ENCODE measurements at places on chromosomes 3 and 15. TPM values are rescaled to one million over a fixed set of nuclear protein-coding genes. Genes with fewer than 3 reads are reported as not detected.

DNA sequence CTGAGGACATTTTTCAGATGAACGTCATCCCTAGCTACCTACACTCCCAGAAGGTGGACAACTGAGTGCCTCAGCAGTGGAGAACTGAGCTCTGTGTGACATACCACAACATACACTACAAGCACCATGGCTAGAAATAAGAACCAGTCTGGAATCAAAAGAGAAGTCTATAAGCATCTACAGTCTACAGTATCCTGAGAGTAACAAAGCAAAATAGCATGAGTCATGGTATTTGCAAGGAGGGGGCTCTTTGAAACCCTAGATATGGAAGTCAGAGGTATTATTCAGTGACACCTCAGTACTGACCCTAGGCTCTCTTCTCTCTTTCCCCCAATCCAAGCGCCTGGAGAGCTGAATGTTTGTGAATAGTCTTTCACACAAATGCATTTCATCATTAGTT is 87.5 kb downstream of the TNIK start:
- DNase-seq: no peak

- DNase-seq: no peak
These were observed 282.5 kb upstream of the TRIM42 start for GRCh38 chr3:140395134-140396075.

DNA sequence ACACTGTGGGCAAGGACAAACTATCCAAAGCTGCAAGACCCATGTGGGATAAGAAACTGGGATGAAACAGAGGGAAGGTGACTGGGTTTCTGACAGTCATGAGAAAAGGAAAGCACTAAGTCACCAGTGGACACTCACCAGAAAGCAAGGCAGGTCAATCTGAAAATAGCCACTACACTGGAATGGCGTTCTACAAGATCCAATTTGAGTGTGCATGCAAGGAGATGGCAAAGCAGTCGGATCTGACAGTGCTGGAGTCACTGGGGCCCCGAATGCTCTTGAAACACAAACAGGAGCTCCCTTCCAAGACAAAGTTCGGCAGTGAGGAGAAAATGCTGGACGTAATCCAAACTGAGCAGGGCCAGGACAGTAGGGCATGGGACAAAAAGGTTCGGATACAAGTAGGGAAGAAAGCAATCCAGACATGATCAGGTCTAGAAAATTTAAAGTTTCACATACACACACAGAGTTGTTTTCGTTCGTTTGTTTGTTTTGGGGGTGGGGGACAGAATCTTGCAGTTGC is 95.5 kb downstream of the EOMES start:
- no peak for DNase-seq

DNA sequence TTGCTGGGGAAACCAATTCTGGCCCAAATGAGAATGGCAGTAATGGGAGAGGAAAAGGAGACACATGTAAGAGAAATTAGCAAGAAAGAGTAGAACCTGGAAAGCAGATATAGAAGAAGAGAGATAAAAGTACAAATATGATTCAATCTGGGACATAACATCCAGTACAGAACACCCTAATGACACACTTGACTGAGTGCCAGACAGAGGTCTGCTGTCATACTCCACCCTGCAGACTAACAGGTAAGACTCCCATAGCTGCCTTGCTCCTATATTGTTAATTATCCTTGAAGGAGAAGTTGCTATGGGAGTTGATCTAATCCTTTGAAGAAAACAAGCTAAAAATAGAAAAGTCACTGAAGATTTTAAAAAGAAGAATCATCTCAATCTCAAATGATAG is 21.1 kb downstream of the CCPG1 start:
- no peak for DNase-seq

- DNase-seq: no peak
These were observed 39.3 kb downstream of the TRAK1 start for GRCh38 chr3:42130329-42131070.

DNA sequence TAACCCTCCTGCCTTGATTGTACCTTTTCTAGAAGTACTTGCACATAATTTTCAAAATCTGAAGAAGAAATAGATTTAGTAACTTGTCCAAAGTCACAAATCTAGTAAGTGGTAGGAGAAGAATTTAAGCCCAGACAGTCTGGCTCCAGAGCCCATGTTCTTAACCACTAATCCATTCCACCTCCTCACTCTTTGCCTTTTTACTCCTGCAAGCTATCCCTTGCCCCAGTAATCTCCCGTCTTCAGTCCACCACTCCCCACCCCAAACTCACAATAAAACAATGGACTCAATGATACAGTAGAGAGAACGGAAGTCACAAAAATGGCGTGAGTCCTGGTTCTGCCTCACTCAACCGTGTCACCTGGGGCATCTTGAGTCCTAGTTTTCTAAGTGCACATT is 48.7 kb downstream of the SETMAR start:
- no peak for DNase-seq

- no peak for DNase-seq
These were observed 70.4 kb upstream of the BLM start for GRCh38 chr15:90646662-90647305.

- DNase-seq: no peak
These were observed 124.4 kb upstream of the GAP43 start for GRCh38 chr3:115498898-115499297.

DNA sequence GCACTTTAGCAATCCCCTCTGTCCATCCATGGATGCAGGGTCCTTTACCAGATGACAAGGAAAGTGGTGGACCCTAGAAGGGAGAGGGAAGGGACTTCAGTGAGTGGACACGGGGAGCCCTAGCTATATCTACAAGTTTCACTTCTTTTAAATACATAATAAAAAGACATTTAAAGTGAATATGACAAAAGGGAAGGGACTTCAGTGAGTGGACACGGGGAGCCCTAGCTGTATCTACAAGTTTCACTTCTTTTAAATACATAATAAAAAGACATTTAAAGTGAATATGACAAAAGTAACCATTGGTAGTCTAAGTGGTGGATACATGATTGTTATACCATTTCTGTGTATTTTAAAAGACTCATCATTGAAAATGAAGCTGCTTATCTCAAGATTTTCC is 81.9 kb upstream of the HES1 start:
- DNase-seq: no peak

- no peak for DNase-seq
These were observed 219.3 kb downstream of the ZBBX start for GRCh38 chr3:167160781-167161180.

GRCh38 chr15:75945953-75946352 is 42.3 kb downstream of the FBXO22 start:
- no peak for DNase-seq

DNA sequence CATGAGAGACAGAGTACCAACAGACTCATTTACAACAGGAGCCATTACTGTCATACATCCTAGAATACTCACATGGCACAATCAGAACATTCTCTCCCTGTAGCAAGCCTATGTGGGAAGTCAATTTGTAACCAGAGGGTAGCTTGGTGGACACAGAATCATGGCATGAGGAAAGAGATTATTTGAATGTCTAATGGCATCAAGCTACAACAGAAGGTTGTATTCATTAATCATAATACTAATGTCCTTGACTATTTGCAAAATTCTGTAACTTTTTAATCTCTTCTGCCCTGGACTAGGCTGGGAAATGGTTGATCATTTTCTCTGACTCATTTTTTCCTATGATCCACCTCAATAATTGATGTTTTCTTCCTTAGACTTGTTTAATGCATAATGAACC is 345.2 kb upstream of the IL12A start:
- DNase-seq: no peak

DNA sequence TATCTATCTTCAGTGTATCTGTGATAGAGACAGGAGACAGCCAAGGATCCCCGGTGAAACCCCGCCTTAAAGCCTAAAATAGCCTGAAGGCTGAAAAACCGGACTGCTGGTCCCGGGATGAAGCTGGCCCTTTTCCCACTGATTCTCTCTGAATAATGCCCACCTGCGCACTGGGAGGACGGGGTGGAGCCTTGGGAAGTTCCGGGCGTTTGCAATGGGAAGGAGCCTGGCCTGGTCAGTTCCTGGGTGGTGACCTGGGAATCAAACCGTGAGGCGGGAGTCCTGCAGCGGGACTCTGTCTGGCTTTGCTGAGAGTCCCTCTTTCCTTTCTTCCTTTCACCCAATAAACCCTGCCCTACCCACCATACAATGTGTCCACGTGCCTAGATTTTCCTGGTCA is 157.9 kb downstream of the C3orf38 start:
- DNase-seq: no peak

GRCh38 chr3:57287205-57287604 is 5.3 kb downstream of the ASB14 start:
- no peak for DNase-seq

- DNase-seq: no peak
These were observed 56.9 kb downstream of the TJP1 start for GRCh38 chr15:29765234-29765841.

DNA sequence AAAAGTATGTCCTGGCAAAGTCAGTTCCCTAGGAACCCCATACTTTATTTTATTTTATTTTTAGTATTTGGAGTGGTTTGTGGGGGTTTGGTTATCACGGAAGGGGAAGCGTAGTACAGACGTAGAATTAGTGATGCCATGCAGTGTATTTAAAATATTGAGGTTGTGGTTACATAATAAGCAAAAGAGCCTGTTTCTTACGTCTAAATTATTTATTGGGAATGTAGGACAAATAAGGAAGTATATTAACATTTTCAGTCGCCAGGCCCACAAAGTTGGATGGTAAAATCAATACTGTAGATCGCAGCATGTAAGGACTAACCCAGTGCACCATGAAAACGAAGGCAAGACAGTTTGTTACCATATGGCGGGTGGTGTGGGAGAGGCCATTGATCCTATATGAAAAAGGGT is 558 bp downstream of the DTWD1 start:
- DNase-seq: no peak

GRCh38 chr3:115160295-115160694 is 13.2 kb upstream of the ZBTB20 start:
- no peak for DNase-seq

GRCh38 chr15:59447367-59447766 is 9.4 kb downstream of the FAM81A start:
- DNase-seq: no peak

DNA sequence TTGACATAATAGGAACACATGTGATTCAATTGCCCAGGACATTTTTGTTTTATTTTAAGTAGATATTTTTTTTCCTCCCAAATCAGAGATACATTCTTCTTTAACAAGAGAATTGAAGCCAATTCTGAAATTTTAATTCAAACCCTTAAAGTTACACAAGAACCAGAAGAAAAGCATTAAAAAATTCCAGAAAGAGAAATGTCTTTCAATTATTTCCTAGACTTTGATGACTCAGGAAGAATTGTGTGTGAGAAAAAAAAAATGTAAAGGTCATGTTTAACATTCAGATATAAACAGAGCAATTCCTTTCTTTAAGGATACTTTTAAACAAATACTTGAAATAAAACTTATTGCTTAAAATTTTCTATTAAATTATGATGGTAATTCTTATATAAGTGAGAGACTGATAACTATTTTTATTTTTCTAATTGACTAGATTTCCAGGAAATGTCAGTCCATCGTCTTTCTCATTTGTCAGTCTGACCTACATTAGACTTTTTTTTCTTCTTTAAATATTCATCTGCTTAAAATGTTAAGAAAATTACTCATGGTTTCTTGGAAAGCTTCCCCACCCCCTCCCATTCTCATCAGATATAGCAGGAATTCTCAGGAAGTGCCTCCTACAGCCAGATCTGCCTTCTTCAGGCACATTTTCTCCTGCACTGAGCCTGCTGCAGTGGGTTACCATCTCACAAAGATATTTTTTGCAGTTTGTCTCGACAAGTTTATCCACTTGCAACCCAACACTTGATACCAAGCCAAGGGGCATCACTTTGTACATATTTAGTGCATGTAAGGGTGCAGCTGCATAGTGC is 261.8 kb upstream of the CBLB start:
- no peak for DNase-seq

- no peak for DNase-seq
These were observed 426.2 kb downstream of the PLCL2 start for GRCh38 chr3:17310983-17311382.

DNA sequence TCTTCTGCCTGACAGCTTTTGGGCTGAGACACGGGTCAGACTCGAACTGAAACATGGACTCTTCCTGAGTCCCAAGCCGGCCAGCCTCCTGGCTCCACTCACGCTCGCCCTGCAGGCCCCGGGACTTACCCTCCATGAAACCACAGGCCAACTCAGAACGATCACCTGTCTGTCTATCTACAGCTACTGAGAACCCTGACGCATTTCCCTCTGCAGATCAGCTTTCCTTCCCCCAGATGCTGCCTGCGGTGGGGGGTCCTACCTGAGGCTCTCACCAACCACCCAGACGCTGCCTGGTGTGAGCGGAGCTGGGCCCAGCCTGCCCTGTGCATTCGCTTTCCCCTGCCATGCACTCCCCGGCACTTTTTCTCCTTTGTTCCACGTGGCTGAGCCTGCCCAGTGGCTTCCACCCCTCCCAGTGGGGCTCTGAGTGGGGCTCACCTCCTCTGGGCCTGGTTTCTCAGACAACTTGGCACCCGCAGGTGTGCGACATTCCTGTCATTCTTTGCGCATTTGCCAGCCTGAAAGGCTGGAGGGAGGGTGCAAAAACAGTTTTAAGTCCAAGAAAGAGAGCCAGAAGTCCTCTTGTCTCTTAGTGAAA is 60.2 kb downstream of the PLXNA1 start:
- no peak for DNase-seq

- DNase-seq: no peak
These were observed 30.2 kb downstream of the FAM174B start for GRCh38 chr15:92625251-92625980.

DNA sequence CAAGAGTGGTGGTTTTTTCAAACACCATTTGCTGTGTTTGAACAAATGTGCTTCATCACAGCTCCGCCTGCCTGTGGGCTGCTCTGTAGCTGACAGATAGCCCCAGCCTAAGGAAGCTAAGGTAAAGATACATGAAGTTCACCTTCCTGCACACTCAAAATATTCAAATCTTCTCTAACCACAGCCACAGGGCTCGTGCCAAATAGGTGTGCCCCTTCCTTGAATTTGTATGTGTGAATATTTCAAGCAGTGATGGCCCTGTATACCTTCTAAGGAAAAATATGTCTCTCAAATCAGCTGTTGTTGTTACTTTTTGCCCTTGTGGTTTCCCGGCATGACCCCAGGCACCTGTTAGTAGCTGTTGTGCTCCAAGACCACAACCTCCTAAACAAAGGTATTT is 92.8 kb downstream of the CCNL1 start:
- DNase-seq: no peak

The ZPLD1 gene
- polyA plus RNA-seq: 0.62 TPM

The CHRD gene
- polyA plus RNA-seq: 8.2 TPM

The TRPM1 gene
- 0.18 TPM for polyA plus RNA-seq

The GPR149 gene
- polyA plus RNA-seq: not detected

The SLC24A5 gene
- 0.61 TPM for polyA plus RNA-seq

The MUC4 gene
- 0.97 TPM for polyA plus RNA-seq

The SPATA12 gene
- not detected for polyA plus RNA-seq

The SYNPR gene
- 0.14 TPM for polyA plus RNA-seq

The IL20RB gene
- 0.53 TPM for polyA plus RNA-seq

The STAB1 gene
- polyA plus RNA-seq: 30.5 TPM

The ILDR1 gene
- 8.2 TPM for polyA plus RNA-seq

The PLA2G4E gene
- polyA plus RNA-seq: not detected

The BBS4 gene
- polyA plus RNA-seq: 38.8 TPM

Measured in right renal cortex interstitium (tissue), 3 donors.